ENCODE measurements at places on chromosomes 3 and 15.

- DNase-seq = no peak
These were observed 612 bp downstream of the C3orf38 start for GRCh38 chr3:88150371-88150770.

GRCh38 chr3:159458010-159458409 is 530.6 kb upstream of the IL12A start:
- peak; percentile 33 for DNase-seq

DNA sequence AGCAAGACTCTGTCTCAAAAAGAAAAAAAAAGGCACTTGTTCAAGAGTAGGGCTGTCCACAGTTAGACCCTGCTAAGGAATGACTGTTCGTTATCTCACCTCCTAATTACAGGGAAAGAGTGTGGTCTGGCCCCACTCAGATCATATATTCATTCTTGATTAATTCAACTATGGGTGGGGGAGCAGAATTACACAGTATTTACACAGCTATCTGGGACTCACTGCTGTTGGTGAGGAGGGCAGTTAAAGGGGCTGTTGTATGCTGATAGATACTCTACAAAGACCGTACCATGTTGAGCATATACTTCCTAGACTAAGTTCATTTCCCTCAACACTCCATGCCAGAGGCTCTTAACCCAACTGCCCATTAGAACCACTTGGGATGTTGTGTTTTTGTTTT is 3.8 kb upstream of the ZNF620 start:
- DNase-seq = no peak

- no peak for DNase-seq
These were observed 72.1 kb upstream of the PLAAT1 start for GRCh38 chr3:193168931-193169330.

GRCh38 chr15:81155375-81156218 is 21.5 kb downstream of the CFAP161 start:
- peak; percentile 75 for DNase-seq

- no peak for DNase-seq
These were observed 61.5 kb upstream of the FGD5 start for GRCh38 chr3:14757153-14757700.

- no peak for DNase-seq
These were observed 230.3 kb upstream of the TBL1XR1 start for GRCh38 chr3:177427540-177427939.

DNA sequence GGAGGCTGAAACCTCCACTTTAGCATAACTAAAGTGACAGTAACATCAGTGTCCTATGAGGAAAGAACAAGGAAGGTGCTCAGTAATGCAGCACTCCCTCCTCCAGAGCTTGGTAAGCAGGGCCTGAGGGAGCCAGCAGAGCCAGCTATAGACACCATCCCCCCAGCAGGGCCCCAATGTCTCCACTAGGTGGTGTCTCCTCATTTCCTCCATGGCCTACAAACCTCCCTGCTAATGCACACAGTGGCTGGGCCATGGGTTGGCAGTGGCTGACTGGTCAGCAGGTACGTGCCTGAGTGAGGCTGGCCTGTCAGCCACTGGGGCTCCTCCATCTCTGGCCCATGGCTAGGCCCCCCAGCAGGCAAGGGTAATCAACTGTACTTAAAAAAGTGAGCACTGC is 13.6 kb downstream of the MRPS25 start:
- no peak for DNase-seq

DNA sequence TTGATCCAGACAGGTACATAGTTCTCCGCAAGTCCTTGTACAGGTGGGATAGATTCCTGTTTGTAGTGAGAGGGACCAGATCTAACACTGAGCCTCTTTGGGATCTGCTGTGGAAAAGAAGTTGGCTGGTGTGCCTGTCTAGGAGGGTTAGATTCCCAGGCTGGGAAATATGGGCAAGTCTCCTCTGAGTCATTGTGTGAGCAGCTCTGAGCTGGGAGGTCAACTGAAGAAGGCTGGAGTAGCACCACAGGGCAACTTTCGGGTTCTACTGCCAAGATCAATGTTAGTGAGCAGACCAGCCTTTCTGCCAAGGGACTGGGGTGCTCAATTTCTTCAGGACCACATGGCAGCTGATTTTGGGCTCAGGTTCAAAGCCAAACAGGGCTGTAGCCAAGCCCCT is 33.4 kb downstream of the CLDN1 start:
- DNase-seq = no peak

DNA sequence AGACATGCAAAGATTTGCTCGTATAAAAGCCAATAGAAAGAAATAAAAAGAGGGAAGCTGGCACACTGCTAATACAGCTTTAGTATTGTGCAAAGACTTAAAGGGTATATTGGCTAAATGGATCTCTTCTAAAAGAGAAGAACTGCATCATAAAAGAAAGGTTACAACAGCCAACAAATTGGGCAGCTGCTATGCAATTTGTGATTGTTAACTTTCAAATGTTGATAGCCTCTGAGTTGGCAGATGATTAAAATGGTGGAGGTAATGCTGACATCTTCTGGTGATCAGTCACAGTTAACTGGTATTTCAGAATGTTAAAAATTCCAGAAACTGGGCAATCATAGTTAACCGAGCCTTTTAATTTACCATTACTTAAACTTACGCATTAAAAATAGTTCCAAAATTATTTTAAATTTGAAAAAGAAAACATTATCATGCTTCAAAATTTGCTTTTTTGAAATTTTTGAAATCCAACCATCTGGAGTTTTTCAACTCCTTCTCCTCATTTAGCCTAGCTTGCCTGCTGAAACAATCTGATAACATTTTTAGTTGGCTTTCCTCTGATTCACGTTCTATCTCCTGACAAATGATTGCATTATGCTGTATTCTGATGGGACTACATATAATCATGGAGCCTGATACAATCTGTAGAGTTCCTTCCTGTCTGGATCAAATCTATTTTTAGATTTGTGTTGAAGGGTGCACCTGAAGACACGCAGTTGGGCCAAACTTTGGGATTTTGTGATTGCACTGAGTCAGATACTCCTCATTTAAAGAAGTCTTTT is 144.0 kb upstream of the PDZRN3 start:
- no peak for DNase-seq

DNA sequence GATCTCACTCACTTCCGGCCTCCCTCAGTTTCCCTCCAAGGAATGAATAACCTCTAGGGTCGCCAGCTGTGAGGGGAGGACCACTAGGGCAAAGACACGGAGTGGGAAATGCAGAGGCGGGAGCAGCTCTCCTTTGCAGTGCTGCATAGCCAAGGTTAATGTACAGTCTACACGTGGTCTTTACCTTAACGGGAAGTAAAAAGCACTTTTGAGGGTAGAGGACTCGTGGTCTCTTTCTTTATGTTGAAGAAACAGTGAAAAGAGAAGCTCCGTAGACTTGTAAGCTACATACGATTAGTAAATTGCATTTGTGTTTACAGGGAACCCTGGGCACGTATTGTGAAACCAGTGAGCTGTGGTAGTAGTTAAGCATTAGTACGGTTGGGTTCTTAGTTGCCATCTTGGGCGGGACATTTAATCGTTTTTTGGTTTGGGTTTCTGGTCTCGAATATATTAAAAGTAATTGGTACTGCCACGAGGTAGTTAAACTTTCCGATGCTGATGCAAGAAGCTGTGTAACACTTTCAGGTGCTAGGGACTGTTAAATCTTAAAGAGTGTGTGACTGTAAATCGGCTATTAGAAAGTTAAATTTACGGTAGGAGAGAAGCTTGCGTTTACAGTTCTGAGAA is 828 bp downstream of the U2SURP start:
- DNase-seq = no peak

DNA sequence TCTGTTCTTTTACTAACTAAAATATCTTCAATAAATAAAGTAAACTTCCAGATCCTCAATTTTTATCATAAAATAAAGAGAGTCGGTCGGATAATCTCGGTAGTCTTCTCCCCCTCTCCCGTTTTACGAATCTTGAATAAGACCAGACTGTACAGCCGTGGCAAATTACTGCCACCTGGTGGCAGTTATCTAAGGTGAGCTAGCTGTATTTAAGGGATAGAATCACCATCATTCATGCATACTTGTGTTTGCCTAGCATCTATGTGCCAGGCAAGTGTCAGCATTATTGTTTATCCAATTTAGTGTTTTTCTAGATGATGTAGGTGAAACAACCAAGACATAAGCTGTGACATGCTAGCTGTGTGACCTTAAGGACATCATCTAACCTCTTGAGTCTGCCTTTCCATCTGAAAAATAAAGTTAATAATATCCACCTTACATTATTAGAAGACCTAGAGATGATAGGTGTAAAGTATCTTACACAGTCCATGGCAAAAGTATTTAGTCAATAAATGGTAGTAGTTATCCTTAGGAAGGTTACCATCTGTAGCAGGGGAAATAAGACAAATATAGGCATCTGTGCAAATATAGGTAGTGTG is 21.3 kb downstream of the DUT start:
- DNase-seq = peak; percentile 58

DNA sequence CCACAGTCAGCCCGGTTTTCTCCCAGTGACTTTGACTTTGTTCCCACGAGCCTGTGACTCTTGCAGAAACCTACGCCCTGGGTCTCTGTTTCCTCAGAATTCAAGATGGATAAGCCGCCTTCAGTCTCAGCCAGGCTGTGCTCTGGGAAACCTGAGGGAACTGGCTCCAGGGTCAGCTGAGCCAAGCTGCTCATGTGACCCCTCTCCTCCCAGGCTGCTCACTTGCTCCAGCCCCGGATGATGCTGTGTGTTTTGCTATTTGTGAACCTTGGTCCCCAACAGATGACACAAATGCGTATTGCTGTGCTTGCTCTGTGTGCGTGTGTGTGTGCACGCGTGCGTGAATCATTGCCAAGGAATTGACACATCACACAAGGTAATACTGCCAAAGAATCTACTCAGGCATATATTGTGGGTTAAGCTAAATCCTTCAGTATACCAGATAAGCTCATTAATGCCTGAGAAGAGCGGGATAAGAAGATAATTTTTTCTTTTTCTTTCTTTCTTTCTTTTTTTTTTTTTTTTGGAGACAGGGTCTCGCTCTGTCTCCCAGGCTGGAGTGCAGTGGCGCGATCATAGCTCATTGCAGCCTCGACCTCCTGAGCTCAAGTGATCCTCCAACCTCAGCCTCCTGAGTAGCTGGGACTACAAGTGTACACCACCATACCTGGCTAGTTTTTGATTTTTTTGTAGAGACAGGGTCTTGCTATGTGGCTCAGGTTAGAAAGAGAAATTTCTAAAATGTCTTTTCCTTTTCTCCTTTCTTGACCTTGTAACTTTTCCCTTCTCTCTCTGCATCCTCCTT is 29.2 kb upstream of the UMPS start:
- DNase-seq = no peak

DNA sequence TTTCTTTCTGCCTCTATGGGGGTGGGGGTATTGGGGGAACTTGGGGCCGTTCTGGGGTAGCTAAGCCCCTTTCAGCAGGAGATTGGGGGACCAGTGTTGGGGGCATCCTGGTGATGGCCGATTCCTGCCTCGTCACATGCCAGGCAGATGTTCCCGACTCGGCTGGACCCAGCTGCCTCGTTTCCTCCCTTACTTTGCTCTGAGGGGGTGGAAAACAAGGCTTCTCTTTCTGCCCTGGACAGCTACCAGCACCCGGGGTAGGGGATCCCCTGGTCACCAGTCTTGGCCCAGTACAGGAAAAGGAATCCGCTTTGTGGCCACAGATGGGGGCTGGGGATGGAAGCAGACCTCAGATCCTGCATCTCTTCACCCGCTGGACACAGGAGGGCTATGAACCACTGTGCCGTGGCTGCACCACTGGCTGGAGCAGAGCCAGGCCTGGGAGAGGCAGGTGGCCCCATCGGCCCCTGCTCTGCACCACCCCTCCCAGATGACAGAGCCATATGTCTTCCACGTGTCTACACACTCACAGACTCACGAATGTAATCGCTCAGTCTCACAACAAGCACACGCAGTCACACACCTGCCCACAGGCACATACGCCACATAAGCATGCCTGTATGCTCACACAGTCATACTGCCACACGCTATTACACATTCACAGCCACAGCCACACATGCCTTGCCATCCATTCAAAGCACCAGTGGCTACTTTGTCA is 12.4 kb downstream of the SNX33 start:
- DNase-seq = no peak

- DNase-seq = no peak
These were observed 31.7 kb upstream of the UTS2B start for GRCh38 chr3:191362037-191362436.

GRCh38 chr3:58839187-58839586 is 172.6 kb upstream of the FAM3D start:
- no peak for DNase-seq

GRCh38 chr15:90706394-90707327 is 10.5 kb upstream of the BLM start:
- no peak for DNase-seq

GRCh38 chr15:57223345-57223744 is 153.0 kb upstream of the CGNL1 start:
- no peak for DNase-seq

DNA sequence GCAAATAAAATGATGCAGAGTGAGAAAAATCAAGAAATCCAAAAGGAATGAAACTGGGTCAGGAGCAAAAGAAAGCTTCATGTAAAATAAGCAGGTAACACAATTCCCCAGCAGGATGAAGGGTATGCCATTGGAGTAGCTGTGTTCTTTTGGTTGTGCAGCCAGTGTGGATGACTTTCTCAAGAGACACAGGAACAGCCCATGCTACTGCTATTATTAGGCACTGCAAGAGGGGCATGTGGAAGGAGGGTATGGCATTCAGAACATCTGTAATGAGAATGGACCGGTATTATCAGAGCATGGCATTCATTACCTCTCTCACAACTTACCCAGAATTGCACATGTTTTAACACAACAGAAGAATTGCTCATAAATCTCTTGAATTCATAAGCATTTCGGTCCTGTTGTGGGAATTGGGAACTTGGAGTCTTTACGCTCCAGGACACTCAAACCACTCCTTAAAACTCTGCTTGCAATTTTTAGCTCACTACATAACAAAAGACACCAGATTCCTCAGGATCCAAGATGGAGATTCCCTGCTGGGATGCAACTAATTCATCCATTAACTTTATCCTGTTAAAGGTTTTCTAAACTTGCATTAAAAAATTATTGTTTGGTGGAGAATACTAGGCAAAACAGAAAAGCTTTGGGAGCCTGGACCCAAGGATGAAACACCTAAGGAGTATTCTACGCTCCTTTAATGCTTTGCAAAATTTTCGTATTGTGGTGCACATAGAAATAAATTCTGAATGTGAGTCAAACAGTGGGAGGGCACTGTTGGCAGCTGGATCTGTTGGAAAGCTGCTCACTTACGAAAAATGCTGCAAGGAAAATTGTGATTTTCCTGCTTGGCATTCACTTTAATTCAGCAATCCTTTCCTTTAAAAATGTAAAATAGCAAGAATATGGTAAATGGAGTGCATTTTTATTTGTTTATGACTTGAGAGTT is 34.6 kb upstream of the CDIN1 start:
- DNase-seq = no peak

Measured in fibroblast of the conjunctiva (primary cell).